CD4-positive, alpha-beta T cell treated with Interleukin-2 at 100 ng/mL for 4 hours (primary cell): ENCODE measurements at places on chromosomes 3 and 15.

DNA sequence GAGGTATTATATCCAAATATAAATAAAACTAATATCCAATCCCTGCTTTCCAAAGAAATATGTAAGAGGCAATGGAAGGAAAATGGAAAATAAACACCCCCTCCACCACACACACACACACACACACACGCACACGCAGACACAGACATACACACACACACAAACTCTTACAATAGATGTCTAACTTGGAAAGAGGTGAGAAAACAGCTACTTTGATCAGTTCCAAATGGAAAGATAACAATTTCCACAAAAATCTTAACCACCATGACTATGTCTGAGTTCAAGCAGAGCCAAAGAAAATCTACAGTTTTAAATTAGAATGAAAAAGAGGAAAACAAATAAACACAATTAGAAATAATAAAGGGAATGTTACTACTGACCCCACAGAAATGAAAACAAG is 285.3 kb upstream of the TGFBR2 start:
- no peak for DNase-seq

- no peak for DNase-seq
Observed at GRCh38 chr15:61457050-61457733, 228.1 kb upstream of the RORA start.

DNA sequence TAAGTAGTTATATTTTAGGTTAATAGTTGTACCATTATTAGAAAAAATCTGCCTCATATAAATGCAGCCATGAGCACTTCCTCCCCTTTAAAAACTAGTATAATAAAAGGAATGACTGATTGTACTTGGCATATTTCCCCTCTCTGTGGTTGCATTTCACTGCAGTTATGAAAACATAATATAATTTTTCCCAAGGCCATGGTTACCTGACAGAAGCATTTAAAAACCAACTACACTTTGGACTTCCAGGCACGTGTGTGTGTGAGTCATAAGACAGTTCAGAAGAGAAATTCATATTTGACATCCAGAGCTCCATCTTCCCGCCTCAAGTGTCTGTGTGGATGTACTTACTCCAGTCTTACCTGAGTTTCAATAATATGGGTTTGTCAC is 828.2 kb upstream of the CFAP20DC start:
- no peak for DNase-seq

- DNase-seq: no peak
Observed at GRCh38 chr3:113092746-113093145, 102.0 kb downstream of the GTPBP8 start.

GRCh38 chr3:123409443-123410148 is 39.3 kb downstream of the ADCY5 start:
- no peak for DNase-seq
